ENCODE measurements at places on chromosomes 4 and X.

GRCh38 chr4:97238956-97239666 lies 904.2 kb downstream of the STPG2 start:
- no peak for DNase-seq

GRCh38 chr4:24842356-24842755 lies 47.0 kb downstream of the SOD3 start:
- no peak for DNase-seq

DNA sequence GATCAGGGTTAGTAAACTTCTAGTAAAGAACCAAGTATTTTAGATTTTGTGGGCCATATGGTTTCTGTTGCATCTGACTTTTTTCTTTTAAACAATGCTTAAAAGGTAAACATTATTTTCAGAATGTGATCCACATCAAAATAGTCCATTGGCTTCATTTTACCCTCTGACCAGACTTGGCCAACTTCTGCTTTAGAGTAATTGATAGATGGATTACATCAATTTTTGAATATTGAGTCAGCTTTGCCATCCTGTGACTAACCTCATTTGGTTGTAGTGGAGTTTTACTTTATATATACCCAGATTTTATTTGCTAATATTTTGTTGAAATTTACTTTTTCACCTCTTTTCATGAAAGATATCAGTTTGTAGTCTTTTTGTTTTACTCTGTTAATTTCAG lies 559.8 kb downstream of the TLL1 start:
- no peak for DNase-seq

DNA sequence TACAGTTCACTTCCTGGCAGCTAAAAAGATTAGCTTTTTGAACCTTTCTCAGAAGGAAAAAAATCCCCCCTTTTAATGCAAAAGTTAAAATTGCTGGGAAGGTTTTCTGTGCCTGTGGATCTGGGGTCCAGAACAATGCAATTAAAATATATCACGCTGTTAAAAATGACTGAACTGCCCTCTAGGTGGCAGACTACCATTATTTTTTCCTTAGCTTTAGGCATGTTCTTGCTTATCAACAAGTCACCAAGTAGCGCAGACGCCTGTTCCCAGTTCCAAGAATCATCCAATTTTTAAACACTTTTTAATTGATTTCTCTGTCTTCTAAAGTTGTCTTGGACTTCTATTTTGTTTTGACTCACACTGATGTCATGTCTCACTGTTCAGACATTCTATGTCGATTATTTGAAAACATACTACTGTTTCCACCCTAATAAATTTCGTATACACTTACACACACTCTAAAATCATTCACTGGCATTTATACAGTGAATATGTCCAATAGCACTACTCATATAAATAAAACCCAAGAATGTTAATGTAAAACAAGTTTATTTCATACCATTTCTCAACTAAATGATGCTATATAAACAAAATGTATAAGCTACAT lies 661.6 kb downstream of the RAPGEF2 start:
- DNase-seq: peak; percentile 6

GRCh38 chrX:119698845-119699244 lies 5.9 kb upstream of the SEPTIN6 start:
- peak; percentile 48 for DNase-seq

GRCh38 chr4:116501954-116502353 lies 583.4 kb downstream of the TRAM1L1 start:
- no peak for DNase-seq

DNA sequence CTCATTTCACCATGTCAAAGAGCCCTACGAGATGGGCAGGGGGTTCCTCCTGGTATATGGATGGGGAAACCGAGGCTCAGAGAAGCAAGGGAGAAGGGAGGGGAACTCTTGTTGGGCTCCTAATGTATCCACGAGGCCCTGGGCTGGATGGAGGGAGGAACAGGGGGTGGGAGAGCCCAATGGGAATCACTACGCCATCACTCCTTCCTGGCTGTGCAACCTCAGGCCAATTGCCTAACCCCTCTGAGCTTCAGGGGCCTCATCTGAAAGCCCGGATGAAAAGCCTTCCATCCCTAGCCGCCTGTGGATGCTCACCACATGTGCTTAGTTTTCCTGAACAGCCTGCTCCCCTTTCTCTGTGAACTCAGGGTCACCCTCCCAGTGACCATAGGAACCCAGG lies 57.8 kb downstream of the PPP2R2C start:
- DNase-seq: no peak

DNA sequence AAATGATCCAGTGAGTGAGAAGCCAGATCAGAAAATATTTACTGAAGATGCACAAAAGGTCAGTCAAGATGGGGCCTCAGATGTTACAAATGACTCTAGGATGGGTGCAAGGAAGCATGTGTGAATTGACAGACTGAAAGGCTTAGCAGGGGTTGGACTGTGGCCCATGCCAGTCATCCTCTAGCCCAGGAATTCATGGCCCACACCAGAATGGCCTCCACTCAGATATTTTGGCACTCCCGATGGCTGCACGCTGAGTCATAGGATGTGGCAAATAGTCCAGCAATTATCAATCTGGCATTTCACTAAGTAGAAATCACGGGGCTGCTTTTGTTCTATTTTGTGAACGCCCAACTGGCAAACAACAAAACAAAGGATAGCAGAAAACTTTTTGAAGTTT lies 406.5 kb downstream of the IQCM start:
- no peak for DNase-seq

DNA sequence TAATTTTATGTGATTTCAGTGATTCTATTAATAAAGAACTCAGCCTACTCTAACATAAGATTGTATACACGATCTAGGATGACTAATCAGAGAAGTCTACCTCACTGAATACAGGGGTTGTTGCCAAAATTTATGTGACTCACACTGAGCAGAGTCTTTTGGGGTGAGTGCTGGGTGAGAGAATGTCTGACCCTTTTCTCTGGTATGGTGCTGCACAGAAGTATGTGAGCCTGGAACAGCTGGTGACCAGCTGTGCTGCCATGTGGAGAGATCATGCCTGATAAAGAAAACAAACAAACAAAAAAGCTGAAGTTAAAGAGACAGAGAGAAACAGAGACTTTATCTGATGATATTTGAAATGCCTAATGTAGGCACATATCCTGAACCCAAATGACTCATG lies 618.1 kb upstream of the GRIA3 start:
- DNase-seq: no peak

DNA sequence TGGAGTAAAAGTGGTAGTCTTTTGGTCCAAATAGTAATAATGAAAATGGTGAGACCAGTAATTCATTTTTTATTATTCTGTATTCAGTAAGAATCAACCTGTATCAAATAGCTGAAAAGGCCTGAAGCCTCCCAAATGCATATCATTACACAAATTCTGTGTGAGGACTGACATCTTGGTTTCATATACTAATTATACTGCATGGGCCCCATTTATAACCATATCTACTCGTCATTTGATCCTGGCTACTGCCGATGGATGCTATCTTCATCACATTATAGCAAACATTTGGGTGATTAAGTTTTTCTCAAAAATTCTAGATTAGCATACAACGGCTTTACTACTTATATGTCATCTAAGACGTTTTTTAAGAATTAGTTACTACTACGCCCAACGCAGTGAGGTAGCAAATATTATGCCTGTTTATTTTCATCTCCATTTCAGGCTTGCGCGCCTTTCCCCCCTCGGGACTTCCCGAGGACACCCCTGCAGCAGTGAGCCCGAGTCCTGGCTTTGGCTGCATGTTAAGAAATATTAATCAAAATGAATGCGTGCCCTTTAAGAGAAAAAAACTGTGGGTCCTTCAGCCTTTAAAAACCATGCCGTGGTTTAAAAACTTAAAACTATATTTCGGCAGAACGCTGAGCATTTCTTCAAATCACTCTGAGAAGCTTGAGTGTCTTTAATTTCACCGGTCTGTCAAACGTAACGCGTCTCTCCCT lies 814 bp upstream of the MMAA start:
- DNase-seq: no peak

DNA sequence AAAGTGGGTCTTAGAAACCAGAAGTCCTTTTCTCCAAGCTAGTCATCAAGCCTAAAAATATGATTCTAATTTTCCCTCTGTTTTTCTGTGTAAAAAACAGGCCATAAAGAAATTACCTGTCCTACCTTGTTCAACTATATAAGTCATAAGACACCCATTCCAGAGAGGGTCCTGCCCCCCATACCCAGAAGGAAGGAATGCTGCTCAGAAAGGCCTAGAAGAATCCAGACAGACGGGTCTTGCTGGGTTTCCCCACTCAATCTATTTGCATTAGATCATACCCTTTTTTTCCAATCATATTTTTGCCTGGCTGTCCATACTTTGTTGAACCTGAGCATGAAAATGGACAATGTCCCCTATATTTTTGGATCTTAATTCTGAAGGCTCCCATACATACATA lies 16.3 kb upstream of the XAGE2 start:
- DNase-seq: no peak

- no peak for DNase-seq
Measured at GRCh38 chr4:43233321-43233720, 340.8 kb downstream of the GRXCR1 start.

- no peak for DNase-seq
Measured at GRCh38 chr4:40473578-40474388, 138.7 kb downstream of the CHRNA9 start.

GRCh38 chr4:25123236-25123635 lies 37.0 kb downstream of the SEPSECS start:
- no peak for DNase-seq

DNA sequence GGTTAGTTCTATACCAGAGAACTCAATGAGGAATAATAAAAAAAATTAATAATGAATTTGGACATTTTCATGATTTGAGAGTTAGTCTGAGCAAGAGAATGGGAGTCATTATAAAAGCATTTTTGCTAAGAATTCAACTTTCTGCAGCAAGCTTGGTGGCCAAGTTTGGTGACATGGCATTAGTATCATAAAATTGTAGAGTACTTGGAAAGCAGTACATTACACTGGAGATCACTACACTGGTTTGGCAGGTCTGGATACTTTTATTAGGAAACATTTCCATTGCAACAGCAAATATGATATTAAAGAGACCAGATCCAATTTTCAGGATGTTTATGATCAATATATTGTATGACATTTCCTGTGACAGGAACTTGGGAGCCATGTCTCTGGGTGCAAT lies 249.1 kb upstream of the INTU start:
- DNase-seq: no peak

DNA sequence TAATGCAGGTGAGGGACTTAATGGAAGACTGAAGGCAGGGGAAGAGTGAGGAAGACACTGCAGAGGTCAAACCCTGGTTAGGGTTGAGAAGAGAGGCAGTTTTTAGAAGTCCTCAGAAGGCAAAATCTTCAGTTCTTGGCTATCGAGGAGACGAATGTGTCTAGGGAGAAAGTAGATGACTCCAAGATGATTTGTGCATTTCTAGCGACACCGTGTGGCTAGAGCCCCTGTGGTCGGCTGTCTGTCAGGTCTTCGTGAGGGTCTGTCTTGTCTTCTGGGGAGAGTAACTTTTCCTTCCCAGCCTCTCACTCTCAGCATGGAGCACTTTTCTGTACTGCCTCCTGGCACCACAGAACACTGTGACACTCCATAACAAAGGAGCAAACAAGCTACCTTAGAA lies 458.1 kb downstream of the STIM2 start:
- peak; percentile 30 for DNase-seq

DNA sequence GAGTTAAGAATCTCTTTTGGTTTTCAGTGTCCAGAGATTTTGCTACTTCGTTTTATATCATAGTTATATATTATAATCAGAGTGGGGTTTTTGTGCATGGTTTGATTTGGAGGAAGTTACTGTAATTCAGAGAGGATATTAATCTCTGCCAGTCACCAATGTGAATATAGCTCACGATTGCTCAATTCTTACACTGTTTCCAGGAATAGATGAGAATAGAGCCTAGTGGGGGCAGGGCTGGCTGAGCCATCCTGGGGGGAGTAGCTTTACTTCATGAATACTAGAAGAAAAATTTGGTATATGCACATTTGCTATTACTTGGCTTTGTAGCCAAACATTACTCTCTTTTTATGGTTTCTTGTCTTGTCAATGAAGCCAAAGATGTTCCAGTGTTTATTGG lies 60.9 kb upstream of the TRPC3 start:
- no peak for DNase-seq

GRCh38 chrX:7889135-7889534 lies 38.1 kb downstream of the PNPLA4 start:
- DNase-seq: no peak

- no peak for DNase-seq
Measured at GRCh38 chr4:48462363-48462762, 20.8 kb upstream of the SLC10A4 start.

DNA sequence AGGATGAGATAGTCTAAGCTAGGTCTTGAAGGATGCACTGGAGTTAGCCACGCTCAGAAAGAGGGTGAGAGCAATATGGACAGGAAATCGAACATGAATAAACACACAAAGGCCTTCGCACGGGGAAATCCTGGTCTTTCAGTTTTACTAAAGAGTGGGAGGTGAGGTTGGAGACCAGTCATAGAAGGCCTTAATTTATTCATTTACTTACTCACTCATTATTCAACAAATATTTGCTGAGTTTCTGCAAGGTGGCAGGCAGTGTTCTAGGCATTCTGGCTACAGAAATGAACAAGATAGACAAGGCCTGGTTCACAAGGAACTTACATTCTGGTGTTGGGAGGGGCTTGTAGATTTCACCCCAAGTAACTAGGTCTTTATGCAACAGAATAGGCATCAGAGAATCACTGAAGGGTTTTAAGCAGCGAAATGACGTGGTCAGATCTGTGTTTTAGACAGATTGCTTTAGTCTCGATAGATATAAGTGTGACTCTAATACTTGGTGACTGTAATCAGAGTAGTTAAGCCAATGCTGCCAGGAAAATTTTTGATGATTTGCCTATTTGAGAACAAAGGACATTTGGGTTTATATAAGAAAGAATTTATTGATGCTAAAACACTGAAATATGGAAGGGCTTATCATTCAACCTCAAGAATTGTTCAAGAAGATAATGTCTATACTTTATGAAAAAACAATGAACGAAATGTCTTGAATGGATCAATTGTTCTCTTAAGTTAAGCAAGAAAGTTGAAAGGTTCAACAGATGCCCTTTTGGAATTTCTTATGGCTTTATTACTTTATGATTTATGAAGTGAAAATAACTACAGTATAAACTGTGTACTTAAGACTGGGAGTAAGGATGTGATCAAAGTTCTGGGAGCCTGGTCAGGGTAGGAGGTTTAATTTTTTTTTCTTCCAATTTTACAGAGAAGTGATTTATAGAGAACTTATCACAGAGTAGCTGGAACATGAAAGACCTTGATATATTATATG lies 184.4 kb upstream of the CASK start:
- no peak for DNase-seq

GRCh38 chrX:75784680-75785491 lies at the start of gene MAGEE2:
Gene MAGEE2, minus strand, starts transcription at chrX:75785254. Its CDS starts 203 bp downstream, at chrX:75785051.
- DNase-seq: no peak

- DNase-seq: no peak
Measured at GRCh38 chr4:141711211-141711610, 74.8 kb downstream of the IL15 start.

GRCh38 chr4:146415829-146416228 lies 105.9 kb downstream of the SLC10A7 start:
- DNase-seq: no peak
